ENCODE measurements at places on chromosomes 2 and 18. TPM values are rescaled to one million over a fixed set of nuclear protein-coding genes. Genes with fewer than 3 reads are reported as not detected.

Gene CCDC121
- 1.5 TPM for total RNA-seq

Gene TTC32
- total RNA-seq: 8.7 TPM

Gene SP140
- total RNA-seq: 1.7 TPM

- no peak for DNase-seq
- no peaks in the 10 kb centered on the region for H3K36me3 ChIP-seq
- no peak overlapping the region for H3K27ac ChIP-seq
- H3K4me1 ChIP-seq: no peaks in the 10 kb centered on the region
Observed at GRCh38 chr2:6977786-6978185, 60.6 kb downstream of the RNF144A start.

DNA sequence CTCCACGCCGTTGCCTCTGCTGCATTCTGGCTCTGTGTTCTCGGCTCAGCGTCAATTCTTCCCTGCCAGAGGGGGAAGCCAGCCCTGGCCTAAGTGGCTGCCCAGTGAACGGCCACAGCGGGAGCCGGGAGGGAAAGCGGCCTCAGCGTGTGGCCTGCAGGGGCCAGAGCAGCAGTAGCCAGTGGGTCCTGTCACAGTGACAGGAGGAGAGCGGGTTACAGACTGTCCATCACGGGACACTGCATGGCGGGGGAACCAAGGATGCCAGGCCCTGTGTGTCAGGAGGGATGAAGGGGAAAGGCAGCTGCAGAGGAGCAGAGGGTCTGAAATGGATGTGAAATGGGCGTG is 39.7 kb downstream of the PDIA6 start:
- H3K27ac ChIP-seq: no peak overlapping the region
- no peak for DNase-seq
- H3K4me1 ChIP-seq: no peaks in the 10 kb centered on the region
- H3K27me3 ChIP-seq: no peaks in the 10 kb centered on the region
- no peak overlapping the region for H3K4me3 ChIP-seq

GRCh38 chr2:120434492-120435308 is 88.8 kb downstream of the INHBB start:
- no peak for DNase-seq
- no peak overlapping the region for H3K27ac ChIP-seq
- H3K27me3 ChIP-seq: no peaks in the 10 kb centered on the region
- peaks cover 3% of the 10 kb centered on the region for H3K4me1 ChIP-seq

Gene SMAD2
- total RNA-seq: 132 TPM
